ENCODE measurements at places on chromosomes 2 and 18. TPM values are rescaled to one million over a fixed set of nuclear protein-coding genes. Genes with fewer than 3 reads are reported as not detected.
A peak's percentile ranks its signal among the peaks of the same experiment; 100 is the strongest.

DNA sequence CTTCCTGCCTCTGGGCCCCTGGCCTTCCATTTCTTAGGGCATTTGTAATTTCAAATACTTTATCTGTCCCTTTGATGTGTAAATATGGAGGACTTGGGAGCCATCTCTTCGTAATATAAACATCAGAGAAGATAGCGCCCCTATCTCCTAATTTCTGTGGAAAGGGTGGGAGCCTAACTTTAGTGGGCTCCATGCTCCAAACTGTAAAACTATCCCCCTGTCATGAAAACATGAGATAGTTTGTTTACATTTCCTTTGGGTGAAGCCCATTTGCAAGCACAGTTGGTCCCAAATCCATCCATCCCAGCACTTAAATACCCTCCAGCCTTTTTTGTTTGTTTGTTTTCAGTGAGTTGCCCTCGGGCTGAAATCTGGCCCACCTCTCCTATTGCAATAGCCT, 782.6 kb upstream of the FSHR start:
- H3K4me1 ChIP-seq, result no peaks in the 10 kb centered on the region
- no peaks in the 10 kb centered on the region for H3K36me3 ChIP-seq
- no peak overlapping the region for H3K27ac ChIP-seq
- H3K27me3 ChIP-seq, result no peaks in the 10 kb centered on the region

GRCh38 chr2:85753525-85754312, at the start of gene ATOH8:
TSS of gene ATOH8 (plus strand) at chr2:85753991. CDS start at chr2:85754190, 199 bp downstream.
- H3K4me1 ChIP-seq, result peaks cover 87% of the 10 kb centered on the region
- H3K27ac ChIP-seq, result peak within 1 kb of the TSS; percentile 42
- DNase-seq, result peak; percentile 80
- peaks cover 63% of the 10 kb centered on the region for H3K27me3 ChIP-seq

GRCh38 chr2:9403924-9404323, 19.4 kb downstream of the ITGB1BP1 start:
- H3K36me3 ChIP-seq, result peaks cover 55% of the 10 kb centered on the region
- no peak overlapping the region for H3K4me3 ChIP-seq
- no peaks in the 10 kb centered on the region for H3K27me3 ChIP-seq
- H3K4me1 ChIP-seq, result no peaks in the 10 kb centered on the region
- no peak for DNase-seq
- H3K27ac ChIP-seq, result no peak overlapping the region

DNA sequence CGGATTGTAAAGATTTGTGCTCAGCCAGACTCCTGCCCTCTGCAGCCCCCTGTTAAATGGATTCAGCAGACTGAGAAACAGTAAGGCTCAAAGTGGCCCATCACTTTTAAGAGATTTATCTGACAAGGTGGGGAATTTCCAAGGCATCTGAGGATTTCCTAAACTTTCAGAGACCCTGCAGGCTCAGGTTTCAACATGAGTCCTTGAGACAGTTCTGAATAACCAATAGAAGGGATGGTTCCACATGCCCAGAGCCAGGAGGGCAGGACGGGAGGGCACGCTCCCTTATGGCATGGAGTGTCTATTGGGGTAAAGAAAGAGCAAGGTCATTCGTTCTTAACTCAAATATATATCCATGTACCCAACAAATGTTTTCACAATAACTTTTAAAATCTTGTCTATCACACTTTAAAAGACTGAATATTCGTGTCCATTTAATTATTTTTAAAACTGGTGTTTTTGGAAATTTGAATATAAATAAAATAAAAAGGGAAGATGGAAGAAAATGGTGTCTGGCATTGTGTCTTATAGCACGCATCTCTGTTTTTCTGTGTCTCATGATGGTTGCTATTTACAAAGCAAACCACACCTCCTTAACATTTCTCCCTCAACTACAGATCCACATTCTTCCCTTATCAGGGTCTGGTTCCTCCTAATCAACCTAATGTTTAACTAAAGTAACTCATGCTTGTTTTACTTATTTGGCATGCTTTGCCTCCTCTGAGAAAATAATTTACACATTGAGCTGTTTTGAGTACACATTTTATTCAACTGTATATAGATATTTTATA, 56.0 kb upstream of the DSG1 start:
- DNase-seq, result no peak
- H3K27me3 ChIP-seq, result no peaks in the 10 kb centered on the region
- H3K4me1 ChIP-seq, result no peaks in the 10 kb centered on the region

- no peaks in the 10 kb centered on the region for H3K27me3 ChIP-seq
- no peak overlapping the region for H3K4me3 ChIP-seq
- H3K4me1 ChIP-seq, result no peaks in the 10 kb centered on the region
- no peak for DNase-seq
- peaks cover 45% of the 10 kb centered on the region for H3K36me3 ChIP-seq
- no peak overlapping the region for H3K27ac ChIP-seq
These were observed 212.5 kb downstream of the NBAS start for GRCh38 chr2:15348636-15349035.

- no peak for DNase-seq
- peaks cover 2% of the 10 kb centered on the region for H3K4me1 ChIP-seq
- no peaks in the 10 kb centered on the region for H3K36me3 ChIP-seq
These were observed 23.7 kb downstream of the FARP2 start for GRCh38 chr2:241379481-241380480.

DNA sequence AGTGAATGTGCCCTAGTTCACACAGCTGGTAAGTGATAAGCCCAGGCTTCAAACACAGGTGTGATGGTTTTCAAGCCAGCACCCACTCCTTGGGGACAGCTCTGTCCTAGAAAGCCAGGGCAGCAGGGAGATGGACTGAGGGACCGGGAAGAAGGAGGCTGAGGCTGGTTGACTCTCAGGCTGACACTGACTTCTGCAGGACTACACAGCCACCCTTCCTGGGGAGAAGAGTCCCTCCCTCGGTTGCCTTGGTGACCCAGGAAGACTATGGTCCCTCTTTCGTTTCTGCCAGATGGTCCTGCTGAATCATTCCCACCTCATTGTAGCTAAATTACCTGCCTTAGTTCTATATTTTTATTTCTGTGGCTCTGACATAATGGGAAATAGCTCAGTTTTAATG, 11.3 kb upstream of the FSHR start:
- H3K4me3 ChIP-seq, result no peak overlapping the region
- no peak for DNase-seq
- no peaks in the 10 kb centered on the region for H3K4me1 ChIP-seq

- H3K4me1 ChIP-seq, result no peaks in the 10 kb centered on the region
- H3K36me3 ChIP-seq, result no peaks in the 10 kb centered on the region
- no peaks in the 10 kb centered on the region for H3K27me3 ChIP-seq
- no peak for DNase-seq
These were observed 515.3 kb upstream of the MEX3C start for GRCh38 chr18:51712821-51713220.

GRCh38 chr2:105313877-105314276, 15.7 kb downstream of the TGFBRAP1 start:
- H3K4me1 ChIP-seq, result peaks cover 19% of the 10 kb centered on the region
- no peak overlapping the region for H3K27ac ChIP-seq
- H3K27me3 ChIP-seq, result no peaks in the 10 kb centered on the region
- H3K4me3 ChIP-seq, result no peak overlapping the region
- H3K36me3 ChIP-seq, result no peaks in the 10 kb centered on the region
- DNase-seq, result no peak

The SEMA4C gene
- polyA plus RNA-seq, result 53.0 TPM

The TLX2 gene
- polyA plus RNA-seq, result 0.08 TPM

The FEV gene
- not detected for polyA plus RNA-seq

The SIX3 gene
- not detected for polyA plus RNA-seq

The SERPINB7 gene
- polyA plus RNA-seq, result not detected

The PRKD3 gene
- 53.8 TPM for polyA plus RNA-seq

The BOLL gene
- polyA plus RNA-seq, result 0.10 TPM
